NCI-H748 treated with DMSO at 0.1 percent for 48 hours (cell line): ENCODE measurements at places on chromosomes 13 and 19.

DNA sequence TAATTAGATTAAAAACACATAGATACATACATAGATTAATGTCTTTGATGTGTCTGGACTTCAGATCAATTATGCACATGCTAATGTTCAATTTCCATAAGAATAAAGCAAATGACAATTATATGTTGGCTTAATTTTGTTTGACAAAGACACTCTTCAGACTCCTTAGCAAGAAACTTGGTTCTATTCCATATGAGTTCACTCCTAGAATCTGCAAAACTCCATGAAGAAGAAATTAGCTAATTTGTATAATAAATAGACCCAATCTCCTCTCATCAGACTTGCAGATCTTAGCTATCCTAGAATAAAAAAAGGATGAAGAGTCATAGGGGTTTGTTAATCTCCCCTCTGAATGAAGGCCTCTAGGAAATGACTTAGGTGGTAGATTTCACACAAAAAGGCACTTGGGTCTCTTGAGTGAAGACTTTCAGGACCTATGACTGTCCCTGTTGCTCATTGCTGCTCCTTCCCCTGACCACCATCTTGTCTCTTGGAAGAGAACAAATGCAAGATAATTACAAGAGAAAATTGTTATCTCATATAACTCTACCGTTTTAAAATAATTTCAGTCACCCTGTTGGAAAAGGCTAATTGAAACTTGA, 302.2 kb downstream of the EFNB2 start:
- DNase-seq: no peak

DNA sequence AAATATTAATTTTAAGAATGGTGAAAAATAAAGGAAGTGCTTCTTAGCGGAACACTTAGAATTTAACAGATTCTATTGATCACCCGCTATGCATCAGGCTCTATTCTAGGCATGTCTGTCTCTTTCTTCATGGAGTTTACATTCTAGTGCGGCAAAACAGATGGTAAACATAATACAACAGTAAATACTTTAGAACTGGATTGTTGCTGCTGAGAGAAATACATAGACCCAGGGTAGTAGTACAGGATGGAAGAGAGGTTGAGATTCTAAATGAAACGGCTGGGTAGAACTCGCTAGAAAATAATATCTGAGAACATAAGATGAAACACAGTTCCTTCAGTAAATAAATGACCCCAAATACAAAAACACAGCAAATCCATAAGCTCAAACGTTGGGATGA, 498.7 kb downstream of the MYO16 start:
- DNase-seq: no peak

DNA sequence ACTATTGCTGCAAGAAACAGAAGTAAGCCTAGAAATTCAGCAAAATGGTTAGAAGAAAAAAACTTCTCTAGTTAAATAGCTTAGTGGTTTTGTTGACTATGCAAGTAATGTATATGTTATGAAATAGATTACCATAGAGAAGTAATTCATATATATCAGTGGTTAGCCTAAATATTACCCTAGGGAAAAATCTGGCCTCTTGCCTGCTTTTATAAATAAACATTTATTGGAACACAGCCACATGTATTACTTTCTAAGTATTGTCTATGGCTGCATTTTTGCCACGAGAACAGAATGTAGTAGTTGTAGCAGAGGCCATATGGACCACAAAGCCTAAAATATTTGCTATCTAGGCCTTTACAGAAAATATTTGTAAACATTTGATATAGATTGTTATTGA, 1471.7 kb upstream of the PRR20A start:
- DNase-seq: no peak

GRCh38 chr19:14619404-14619803, 36.5 kb downstream of the CLEC17A start:
- DNase-seq: no peak

- no peak for DNase-seq
These were observed 6.0 kb downstream of the KLK14 start for GRCh38 chr19:51076631-51077213.

- DNase-seq: no peak
These were observed 951.2 kb upstream of the MIR17HG start for GRCh38 chr13:90396266-90396665.

DNA sequence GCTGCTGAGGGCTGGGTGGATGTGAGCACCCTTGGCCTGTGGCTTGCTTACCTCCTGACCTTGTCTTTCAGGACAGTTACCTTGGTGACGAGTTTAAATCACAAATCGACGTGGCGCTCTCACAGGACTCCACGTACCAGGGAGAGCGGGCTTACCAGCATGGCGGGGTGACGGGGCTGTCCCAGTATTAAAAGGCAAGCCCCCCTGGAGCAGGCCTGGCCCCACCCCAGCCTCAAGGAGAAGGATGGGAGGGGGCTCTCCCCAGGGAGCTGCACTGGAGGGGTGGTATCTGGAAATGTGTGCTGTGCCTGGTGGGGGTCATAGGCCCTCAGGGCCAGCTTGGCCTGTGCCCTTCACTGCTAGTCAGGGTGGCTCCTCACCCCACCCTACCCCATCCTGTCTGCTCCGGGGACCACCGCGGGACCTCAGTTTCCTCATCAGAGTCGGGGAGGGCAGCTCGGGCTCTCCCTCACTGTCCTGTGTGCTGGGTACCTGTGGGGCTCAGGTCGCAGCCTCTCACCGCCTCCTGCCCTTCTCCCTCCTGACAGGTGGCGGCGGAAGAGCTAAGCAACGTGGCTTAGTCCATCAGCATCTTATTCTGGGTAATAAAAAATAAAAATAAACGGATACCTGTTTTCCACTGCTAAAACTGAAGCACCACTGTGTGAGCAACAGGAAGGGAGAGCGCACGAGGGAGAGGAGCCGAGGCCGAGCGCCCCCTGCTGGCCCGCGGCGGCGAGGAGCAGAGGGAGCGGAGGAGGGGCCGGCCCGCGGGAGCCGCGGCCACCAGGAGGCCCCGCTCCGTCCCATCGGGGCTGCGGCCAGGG, 29.8 kb downstream of the CERS1 start:
- DNase-seq: no peak

DNA sequence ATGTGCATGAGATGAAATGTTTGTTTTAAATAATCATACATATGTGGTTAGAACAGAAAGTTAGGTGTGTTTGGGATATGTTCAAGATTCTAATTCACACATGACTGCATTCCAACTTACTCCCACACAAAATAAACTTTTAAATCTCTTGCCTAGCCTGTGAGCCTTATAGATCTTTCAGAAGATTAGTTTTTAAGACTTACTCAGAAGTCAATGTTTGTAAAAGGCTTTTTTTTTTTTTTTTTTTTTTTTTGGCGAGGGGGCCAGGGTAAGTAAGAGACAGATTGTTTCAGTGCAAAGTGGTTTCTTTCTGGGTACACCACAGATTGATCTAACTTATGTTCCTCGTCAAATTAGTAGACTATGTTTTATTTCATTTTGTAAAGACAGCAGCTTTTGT, 39.1 kb downstream of the GPR180 start:
- no peak for DNase-seq

- DNase-seq: no peak
These were observed at the start of gene ARHGAP35 for GRCh38 chr19:46860846-46861690. ARHGAP35 (plus strand) TSS chr19:46860997; CDS start chr19:46918676, 57,679 bp downstream.

DNA sequence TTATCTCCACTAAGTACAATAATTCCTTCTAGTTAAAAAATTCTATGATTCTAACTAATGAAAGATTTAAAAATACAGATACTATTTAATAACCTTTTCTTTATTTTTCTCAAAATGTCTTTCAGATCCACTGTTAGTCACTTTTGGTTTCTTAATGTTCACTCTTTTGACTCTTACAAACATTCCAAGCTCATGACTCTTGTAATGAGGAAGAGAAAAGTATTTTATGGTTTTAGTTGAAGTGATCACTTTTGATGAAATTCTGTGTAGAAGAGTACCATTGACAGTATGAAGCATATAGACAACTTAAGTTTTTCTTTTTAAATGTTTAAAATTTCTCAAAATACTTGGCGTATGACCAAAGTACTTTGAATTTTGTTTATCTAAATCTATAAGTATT, 27.8 kb downstream of the COG3 start:
- no peak for DNase-seq

- no peak for DNase-seq
These were observed 69.7 kb downstream of the UFM1 start for GRCh38 chr13:38419312-38419873.

DNA sequence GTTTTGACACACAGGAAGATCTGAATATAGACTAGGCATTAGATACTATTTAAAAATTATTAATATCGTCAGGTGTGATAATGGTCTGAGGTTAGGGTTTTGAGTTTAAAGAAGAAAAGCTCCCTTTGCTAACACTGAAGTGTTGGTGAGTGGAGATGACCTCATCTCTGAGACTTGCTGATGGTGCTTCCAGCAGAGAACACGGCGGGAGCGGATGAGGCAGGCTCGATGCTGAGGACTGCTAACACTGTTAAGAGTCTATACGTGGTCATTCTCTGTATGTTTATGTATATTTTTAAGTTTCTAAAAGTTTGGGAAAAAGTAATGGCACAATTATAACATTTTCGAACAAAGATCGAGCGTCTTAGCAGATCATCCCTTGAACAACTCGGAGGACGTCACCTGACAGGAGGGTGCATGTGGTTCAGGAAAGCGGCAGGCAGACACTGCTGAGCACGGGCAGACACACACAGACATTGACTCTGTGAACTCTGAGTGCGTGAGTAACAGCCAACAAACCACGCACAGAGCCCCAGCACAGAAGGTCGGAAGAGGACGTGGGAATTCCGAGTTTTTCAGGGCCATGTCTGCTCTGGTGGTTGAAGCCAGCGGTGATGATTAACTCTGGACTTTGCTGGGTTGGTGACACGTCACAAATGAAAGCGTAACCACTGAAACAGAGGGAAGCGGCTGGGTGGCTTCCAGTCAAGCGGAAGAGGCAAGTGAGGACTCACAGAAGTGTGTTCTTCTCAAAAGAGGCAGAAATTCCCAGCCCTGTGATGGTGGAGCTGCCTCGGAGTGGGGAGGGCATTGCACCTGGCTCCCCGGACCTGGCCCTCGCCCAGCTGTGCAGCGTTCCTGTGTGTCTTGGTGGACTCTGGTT, 91.9 kb upstream of the TEX29 start:
- DNase-seq: no peak

GRCh38 chr13:100349594-100349993, 239.0 kb downstream of the GGACT start:
- peak; percentile 78 for DNase-seq

- no peak for DNase-seq
These were observed 673 bp downstream of the TEAD2 start for GRCh38 chr19:49361438-49362047.

DNA sequence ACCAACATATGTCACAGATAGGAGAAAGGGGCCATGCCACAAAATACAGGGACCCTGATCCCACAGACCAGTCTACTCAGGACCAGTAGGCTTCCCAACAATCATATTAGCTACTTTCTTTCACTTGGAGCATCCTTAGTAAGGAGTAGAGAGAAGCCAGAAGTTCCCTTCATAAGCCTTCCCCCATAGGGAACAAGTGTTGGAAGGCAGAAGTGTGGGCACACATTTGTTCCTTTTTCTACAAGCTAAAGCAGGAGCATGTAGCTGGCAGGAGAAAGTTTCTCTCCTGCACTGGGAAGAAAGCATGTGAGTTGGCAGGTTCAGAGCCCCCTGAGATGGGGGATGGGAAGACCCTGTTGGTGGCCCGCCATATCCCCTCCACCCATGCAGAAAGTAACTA, 165.4 kb downstream of the KCTD12 start:
- no peak for DNase-seq

DNA sequence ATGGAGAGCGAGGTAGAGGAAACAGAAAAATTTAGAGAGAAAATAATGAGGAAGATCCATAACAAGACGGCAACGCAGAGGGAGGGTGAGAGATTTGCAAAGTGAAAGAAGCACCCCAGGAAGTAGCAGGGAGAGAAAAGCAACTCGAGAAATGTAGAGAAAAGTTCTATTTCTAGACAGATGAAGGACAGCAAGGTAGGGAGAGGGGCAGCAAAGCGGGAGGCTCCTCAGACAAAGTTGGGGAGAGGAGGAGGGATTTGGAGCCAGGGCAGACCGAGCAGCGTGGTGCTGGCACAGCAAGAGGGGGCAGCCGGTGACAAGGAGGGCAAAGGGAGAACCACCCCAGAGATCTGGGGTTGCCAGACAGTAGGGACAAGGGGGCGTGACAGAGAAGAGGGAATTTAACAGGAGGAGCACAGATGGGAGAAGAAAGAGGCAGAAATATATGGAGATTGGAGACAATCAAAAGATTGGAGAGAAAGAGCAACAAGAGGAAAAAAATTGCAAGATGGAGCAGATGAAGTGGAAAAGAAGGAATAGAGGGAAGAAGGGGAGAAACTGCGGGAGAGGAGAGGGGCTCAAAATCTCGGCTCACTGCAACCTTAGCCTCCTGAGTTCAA, 989 bp downstream of the ZNF766 start:
- peak; percentile 30 for DNase-seq

GRCh38 chr13:52677823-52678222, 25.2 kb downstream of the SUGT1 start:
- no peak for DNase-seq

DNA sequence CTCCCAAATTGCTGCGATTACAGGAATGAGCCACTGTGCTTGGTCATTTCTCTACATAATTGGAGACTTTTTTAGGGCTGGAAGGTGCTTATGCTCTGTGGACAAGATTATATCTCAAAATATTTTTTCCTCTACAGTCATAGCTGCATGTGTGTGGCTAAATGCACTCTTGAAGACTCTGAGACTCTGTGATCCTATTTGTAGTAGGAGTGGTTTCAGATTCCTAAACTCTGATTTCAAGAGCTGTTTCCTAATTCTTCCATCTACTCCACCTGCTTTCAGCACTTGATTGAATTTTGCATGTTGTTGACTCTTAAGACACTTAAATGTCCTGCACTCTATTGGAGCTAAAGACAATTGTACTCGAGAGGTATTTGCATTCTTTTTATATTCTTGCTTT, 78.0 kb downstream of the KLF5 start:
- no peak for DNase-seq

- no peak for DNase-seq
These were observed 983.7 kb downstream of the SLITRK1 start for GRCh38 chr13:82898586-82898985.

DNA sequence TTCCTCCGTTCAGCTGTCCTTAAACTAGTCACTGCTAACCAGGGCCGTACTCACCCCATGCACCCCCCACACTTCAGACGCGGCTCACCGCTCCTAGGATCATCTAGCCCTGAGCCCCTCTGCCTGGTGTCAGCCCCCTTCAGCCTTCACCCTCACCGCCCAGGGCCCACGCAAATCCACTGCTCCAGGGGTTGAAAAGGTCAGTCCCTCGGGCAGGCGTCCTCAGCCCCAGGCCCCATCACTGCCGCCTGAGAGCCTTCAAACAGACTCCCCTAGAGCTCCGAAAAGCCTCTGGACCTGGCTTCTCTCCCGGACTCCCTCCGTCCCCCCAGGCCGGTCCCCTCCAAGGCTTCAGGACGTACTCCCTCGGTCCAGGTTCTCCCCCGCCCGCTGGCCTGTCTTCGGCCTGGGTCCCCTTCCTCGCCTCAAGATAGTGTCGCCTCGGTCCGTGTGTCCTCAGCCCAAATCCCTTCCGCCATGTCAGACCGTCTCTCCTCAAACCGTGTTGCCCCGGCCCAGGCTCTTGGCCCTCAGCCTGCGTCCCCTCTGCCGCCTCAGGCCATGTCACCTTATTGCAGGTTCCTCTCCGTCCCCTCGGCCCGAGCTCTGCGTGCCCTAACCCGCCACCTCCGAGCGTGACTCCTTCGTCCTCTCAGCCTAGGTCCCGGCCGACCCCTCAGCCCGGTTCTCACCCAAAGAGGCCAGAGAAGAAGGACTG, 553 bp downstream of the NAPA start:
- DNase-seq: no peak

GRCh38 chr13:98541191-98541590, 35.7 kb downstream of the STK24 start:
- no peak for DNase-seq
